NCI-H1417 (cell line): ENCODE measurements at places on chromosomes 6 and 20.
A peak's percentile ranks its signal among the peaks of the same experiment; 100 is the strongest.

GRCh38 chr20:45372241-45372640 lies 5.9 kb downstream of the TP53TG5 start:
- no peak for DNase-seq

- no peak for DNase-seq
Observed at GRCh38 chr6:43078691-43079090, 2.6 kb downstream of the PTK7 start.

GRCh38 chr6:3239110-3239830 lies 11.8 kb upstream of the TUBB2B start:
- no peak for DNase-seq

- DNase-seq = no peak
Observed at GRCh38 chr20:9831032-9831431, 7.8 kb downstream of the PAK5 start.

- peak; percentile 74 for DNase-seq
Observed at GRCh38 chr6:148874698-148875293, 128.0 kb downstream of the UST start.

- DNase-seq = no peak
Observed at GRCh38 chr6:32603888-32604287, 14.2 kb upstream of the HLA-DRB1 start.

GRCh38 chr20:59047938-59048680 lies 5.5 kb upstream of the PRELID3B start:
- DNase-seq = no peak

DNA sequence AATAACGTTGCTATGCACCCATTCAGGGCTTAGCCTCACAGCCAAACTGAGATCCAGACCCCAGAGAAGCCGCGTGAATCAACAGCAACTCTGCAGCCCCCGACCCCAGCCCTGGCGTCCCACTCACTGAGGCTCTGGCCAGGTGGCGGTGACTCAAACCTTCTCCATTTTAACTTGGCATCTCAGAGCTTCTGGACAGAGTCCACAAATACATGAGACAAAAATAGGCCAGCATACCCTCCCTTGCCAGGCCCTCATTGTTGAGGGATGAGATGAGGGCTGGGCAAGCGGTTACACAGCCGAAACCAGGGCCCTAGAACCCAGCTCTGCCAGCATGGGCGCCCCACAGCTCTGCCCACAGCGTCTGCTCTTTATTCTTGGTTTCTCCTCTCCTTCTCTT lies 118.4 kb downstream of the MYLK4 start:
- no peak for DNase-seq

DNA sequence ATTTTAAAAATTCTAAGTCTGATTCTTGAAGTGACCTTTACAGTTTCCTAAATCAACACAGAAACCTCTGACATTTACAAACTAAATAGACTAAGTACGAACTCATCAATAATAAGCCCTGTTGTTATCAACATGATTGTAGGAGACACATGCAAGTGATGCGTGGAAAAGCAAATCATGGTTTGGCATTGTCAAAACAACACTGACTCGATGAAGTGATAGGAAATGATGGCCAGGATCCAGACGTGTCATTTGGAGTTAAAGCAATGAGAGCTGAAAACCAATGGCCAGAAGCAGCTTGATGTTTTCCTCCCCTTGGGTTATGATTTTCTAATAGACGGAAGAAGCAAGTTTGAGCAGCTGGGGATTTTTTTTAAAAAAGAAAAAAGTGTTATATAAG lies 117.4 kb upstream of the FAM184A start:
- DNase-seq = no peak

GRCh38 chr6:87225937-87226336 lies 70.6 kb downstream of the ZNF292 start:
- no peak for DNase-seq

GRCh38 chr6:166952567-166953486 lies 3.5 kb downstream of the RNASET2 start:
- no peak for DNase-seq

GRCh38 chr6:43669050-43669921 lies 18.3 kb downstream of the MRPS18A start:
- no peak for DNase-seq

DNA sequence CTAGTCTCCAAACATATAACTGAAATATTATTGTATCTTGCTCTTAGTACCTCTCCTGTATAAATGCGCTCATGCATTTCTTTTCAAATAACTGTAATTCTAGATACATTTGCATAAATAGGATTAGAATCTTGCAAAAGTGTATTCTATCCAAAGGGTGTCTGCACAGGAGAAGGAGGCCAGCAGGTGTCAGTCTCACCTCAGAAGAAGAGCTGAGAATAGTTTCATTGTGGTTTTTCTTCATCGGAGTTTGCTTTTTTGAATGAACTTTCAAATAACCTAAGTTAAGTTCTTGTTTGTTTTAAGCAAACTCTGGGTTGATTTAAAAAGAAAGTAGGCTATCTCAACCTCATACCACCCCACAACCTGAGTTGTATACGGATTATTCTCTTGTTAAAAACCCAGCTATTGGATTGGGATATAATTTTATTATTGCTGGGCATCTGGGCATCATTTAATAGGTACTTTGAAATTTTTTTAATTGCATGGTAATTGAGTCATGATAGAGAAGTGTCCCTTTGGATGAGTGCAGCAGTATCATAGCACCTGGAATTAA lies 125.0 kb upstream of the MLIP start:
- peak; percentile 73 for DNase-seq

DNA sequence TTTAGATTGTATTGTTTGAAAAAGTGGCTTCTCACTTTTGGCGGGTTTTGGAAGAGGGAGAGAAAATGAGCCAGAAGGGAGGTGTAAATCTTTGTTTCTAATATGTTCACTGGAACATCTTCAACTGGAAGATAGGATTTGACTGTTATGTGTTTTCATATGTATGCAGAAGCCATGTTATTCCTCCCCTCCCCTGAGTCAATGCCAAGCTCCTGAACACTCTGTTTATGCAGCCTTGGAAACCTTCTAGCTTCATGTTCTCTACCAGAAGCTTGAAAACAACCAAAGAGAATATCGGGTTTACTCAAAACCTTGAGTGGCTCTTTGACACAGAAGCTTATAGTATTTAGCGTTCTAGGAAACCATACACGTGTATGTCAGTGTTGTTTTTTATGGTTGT lies 279.1 kb downstream of the PRL start:
- no peak for DNase-seq

- DNase-seq = no peak
Observed at GRCh38 chr20:10681494-10681893, 7.7 kb upstream of the JAG1 start.

GRCh38 chr6:141437685-141438084 lies 695.0 kb upstream of the GJE1 start:
- no peak for DNase-seq

- no peak for DNase-seq
Observed at GRCh38 chr6:100261486-100261885, 203.2 kb downstream of the SIM1 start.
